ENCODE measurements at places on chromosomes 12 and 14. TPM values are rescaled to one million over a fixed set of nuclear protein-coding genes. Genes with fewer than 3 reads are reported as not detected.

- H3K27me3 ChIP-seq: peaks cover 3% of the 10 kb centered on the region
- H3K4me3 ChIP-seq: no peak overlapping the region
- no peak for DNase-seq
- no peak overlapping the region for H3K27ac ChIP-seq
- no peaks in the 10 kb centered on the region for H3K4me1 ChIP-seq
Observed at GRCh38 chr14:94934276-94934810, 164.4 kb upstream of the GSC start.

DNA sequence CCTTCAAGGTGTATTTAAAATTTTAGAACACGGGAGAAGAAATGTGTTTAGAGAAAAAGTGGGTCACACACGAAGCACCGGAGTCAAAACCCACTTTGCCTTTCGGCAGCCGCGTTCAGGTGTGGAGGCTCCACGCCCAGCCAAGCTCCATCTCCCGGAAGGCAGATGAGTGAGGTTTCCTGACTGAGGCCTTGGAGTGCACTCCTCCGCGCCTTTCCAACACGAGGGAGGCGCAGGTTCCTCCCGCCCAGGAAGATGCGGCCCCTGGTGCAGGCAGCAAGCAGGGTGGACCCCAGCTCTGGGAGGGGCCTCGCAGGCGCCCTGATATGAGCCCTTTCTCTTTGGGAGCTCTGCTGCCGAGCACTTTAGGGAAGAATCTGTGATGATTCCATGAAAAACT is 22.5 kb downstream of the MTA1 start:
- H3K4me3 ChIP-seq: no peak overlapping the region
- DNase-seq: no peak
- no peaks in the 10 kb centered on the region for H3K36me3 ChIP-seq
- no peak overlapping the region for H3K27ac ChIP-seq
- H3K27me3 ChIP-seq: no peaks in the 10 kb centered on the region

The SIX1 gene
- total RNA-seq: 7.4 TPM

The NOP9 gene
- total RNA-seq: 25.3 TPM

GRCh38 chr14:94136575-94137331 is 7.3 kb upstream of the IFI27L2 start:
- no peaks in the 10 kb centered on the region for H3K27me3 ChIP-seq
- no peaks in the 10 kb centered on the region for H3K4me1 ChIP-seq
- no peak overlapping the region for H3K27ac ChIP-seq
- H3K4me3 ChIP-seq: no peak overlapping the region
- no peaks in the 10 kb centered on the region for H3K36me3 ChIP-seq
- no peak for DNase-seq

- H3K27me3 ChIP-seq: no peaks in the 10 kb centered on the region
- no peak overlapping the region for H3K27ac ChIP-seq
- no peaks in the 10 kb centered on the region for H3K4me1 ChIP-seq
- no peaks in the 10 kb centered on the region for H3K36me3 ChIP-seq
- no peak overlapping the region for H3K4me3 ChIP-seq
Observed at GRCh38 chr14:93343797-93344196, 3.2 kb upstream of the COX8C start.

DNA sequence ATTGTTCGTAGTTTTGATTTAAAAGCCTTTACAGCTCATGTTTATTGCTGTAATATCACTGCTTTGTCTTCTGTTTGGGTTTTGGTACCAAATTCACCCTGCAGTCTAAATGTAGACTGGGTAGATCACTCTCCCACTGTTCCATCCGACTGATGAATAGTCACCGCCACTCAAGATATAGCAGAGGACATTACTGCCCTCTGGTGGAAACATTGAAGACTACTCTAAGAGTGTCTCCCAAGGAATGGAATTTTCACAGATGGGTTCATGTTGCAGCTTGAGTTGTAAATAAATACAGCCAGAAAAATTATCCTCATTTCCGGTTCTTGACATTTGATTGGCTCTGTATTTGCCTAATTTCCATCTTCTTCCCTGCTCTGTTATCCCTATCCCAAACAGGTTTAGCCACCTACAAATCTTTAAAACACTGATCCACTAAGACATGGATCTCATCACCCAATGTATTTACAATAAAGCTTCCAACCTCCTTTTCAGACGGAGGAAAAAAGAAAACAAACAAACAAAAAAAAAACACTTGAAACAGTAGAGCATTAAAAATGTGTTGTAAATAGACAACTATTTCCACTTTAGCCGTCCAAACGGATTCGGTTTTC is 198.3 kb upstream of the CPNE8 start:
- H3K36me3 ChIP-seq: no peaks in the 10 kb centered on the region
- no peak overlapping the region for H3K4me3 ChIP-seq
- H3K27ac ChIP-seq: no peak overlapping the region
- H3K4me1 ChIP-seq: no peaks in the 10 kb centered on the region

The CLEC6A gene
- not detected for total RNA-seq

The TESPA1 gene
- total RNA-seq: 0.51 TPM

DNA sequence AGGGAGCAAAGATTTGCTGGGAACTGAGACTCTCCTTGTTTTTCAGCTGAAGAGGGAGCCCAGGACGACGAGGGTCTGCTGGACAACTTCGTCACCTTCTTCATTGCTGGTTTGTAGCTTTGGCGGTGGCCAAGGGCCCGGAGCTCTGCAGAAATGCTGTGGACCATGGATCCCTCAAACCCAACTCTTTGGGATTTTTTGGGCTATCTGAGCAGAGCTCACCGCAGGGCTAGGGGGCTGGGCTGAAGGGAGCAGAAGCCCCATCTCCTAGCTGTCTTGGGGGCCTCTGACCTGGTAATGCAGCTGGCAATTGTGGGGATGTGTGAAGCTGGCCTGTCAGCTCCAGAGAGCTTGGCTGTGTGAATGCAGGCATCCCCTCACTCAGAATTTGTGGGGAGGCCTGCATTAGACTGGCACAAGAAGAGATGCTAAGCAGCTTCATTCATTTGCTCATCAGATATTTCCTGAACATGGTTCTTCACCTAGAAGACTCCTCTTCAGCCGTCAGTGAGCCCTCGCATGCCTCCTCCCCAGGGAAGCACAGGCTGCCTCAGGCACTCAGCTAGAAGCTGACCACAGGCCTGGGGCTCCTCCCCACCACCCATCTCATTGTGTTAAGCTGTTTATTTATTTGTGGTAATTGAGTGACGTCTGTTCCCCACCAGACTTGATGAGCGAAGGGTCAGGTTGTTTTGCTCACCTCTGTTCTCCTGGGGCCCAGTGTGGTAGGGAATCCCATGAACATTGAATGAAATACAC is 32.2 kb downstream of the CYP46A1 start:
- H3K36me3 ChIP-seq: no peaks in the 10 kb centered on the region
- no peak overlapping the region for H3K4me3 ChIP-seq
- H3K27me3 ChIP-seq: no peaks in the 10 kb centered on the region
- no peak overlapping the region for H3K27ac ChIP-seq
- no peaks in the 10 kb centered on the region for H3K4me1 ChIP-seq
- no peak for DNase-seq

The PSMC1 gene
- 112 TPM for total RNA-seq

DNA sequence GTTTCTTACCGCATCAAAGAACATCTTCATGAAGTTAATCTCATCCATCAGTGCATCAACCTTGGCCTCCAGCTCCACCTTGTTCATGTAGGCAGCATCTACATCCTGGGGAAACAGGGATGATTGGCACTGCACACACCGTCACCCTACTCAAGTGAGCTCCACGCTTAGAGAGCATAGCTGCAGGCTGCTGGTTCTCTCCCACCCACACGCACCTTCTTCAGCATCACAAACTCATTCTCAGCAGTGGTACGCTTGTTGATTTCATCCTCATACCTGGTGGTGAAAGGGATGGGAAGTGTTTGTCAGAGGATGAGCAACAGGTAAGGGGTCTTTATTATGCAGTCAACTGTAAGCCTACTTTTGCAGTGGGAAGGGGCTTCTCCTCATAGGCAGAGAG is 2.3 kb downstream of the KRT5 start:
- peaks cover 8% of the 10 kb centered on the region for H3K4me1 ChIP-seq
- no peaks in the 10 kb centered on the region for H3K27me3 ChIP-seq
- no peak overlapping the region for H3K4me3 ChIP-seq
- DNase-seq: no peak
- H3K36me3 ChIP-seq: no peaks in the 10 kb centered on the region

The ZDHHC22 gene
- total RNA-seq: 0.46 TPM

- no peaks in the 10 kb centered on the region for H3K36me3 ChIP-seq
- no peak for DNase-seq
- H3K27ac ChIP-seq: no peak overlapping the region
- H3K4me1 ChIP-seq: peaks cover 7% of the 10 kb centered on the region
Observed at GRCh38 chr12:42475106-42475505, 114.4 kb downstream of the PRICKLE1 start.

GRCh38 chr12:114729731-114730130 is 45.8 kb upstream of the TBX3 start:
- no peaks in the 10 kb centered on the region for H3K27me3 ChIP-seq
- H3K36me3 ChIP-seq: no peaks in the 10 kb centered on the region
- peaks cover 2% of the 10 kb centered on the region for H3K4me1 ChIP-seq
- H3K4me3 ChIP-seq: no peak overlapping the region

DNA sequence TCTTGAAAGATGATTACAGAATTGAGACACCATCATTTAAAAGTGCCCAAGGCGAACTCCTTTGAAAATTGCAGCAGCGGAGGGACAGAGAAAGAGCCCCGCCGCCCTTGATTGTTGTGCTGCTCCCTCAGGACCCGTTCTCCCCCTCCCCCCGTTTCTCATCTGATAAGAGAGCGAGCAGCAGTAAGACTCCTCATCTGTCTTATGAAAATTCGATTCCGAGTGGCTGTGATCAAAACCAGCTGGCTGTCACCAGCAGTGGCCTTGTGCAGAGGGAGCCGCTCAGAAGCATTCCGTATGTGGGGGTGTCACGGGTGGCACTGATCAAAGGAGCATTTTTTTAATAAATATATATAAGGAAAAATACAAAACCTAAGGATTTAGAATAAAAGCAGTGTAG is 78.0 kb upstream of the GPATCH2L start:
- H3K36me3 ChIP-seq: no peaks in the 10 kb centered on the region
- no peaks in the 10 kb centered on the region for H3K27me3 ChIP-seq
- H3K27ac ChIP-seq: no peak overlapping the region
- no peak for DNase-seq

The SSTR1 gene
- total RNA-seq: not detected

The EVL gene
- total RNA-seq: 38.3 TPM

DNA sequence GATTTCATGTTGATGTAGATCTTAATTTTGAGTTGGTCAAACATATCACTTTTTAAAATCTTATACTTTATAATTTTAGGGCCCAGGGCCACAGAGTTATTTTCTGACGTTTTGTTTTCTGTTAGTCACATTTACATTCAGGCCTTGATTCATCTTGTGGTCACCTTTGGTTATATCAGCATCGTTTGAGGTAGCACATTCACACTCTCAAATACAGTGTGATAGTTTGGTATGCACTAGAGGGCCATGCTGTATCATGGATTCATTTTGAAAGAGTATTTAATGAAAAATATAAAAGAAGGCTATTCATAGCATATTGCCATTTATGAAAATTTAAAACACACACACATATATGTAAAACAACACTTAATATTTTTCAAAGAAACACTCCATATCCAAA is 274.6 kb downstream of the RAD51B start:
- no peaks in the 10 kb centered on the region for H3K36me3 ChIP-seq
- H3K4me3 ChIP-seq: no peak overlapping the region
- DNase-seq: peak; percentile 15
- H3K4me1 ChIP-seq: peaks cover 11% of the 10 kb centered on the region

DNA sequence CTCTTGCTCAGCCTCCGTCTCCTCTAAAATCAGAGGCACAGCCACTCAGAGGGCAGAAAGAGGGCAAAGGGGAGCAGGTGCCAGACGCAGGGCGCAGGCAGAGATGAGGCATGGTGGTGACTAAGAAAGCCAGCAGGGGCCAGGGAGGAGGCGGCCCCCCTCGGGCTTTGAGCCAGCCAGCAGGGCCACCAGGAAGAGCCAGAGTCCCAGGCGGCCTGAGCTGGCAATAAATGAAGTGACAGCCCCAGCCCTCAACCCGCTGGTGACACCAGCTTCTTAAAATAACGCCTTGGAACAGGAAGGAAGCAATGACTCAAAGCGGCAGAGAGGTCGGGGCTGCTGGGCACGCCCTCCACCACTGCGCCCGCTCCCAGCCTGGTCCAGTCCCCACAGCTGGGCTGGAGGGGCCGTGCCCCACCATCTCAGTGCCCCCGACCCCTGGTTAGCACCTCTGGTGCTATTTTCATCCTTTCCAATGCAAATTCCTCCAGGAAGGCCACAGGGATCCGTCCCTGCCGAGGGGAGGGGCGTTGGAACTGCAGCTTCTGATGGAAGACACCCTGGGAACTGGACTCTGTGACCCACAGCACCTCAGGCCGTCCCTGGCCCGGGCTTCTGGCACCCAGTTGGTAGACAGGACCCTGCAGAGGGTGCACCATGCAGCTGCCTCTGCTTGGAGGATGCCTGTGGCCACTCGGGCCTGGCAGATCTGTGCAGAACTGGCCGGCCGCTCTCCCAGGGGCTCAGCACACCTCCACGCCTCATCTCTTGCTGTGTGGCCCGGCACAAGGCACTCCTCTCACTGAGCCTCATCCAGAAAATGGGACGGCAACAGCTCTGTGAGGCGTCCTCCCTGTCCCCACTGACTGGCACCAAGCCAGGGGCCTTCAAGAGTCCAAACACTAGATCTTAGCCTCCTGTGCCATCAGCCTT is 113.7 kb downstream of the NCOR2 start:
- no peaks in the 10 kb centered on the region for H3K36me3 ChIP-seq
- H3K4me3 ChIP-seq: no peak overlapping the region
- no peaks in the 10 kb centered on the region for H3K27me3 ChIP-seq
- peak; percentile 46 for DNase-seq

Measured in Panc1 (cell line).